ENCODE measurements at places on chromosomes 1 and 21.

GRCh38 chr1:25782608-25783201, 17.3 kb upstream of the SELENON start:
- DNase-seq: no peak

DNA sequence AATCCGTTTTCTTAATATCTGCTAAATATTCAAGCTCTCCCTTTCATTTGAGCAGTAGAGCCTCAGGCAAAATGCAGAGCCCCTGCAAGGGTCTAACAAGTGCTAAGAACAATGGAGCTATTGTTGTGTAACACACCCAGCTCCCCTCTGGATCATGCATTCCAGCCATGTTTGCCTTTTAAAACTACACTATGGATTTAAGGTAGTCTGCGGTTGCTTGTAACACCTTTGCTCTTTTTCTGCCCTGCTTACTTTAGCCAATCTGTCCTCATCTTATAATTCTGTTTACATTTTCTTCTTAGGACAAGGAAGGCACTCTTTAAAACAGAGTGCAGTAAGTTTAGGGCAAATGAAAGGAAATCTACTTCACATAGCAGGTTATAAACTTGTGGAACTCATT, 60.0 kb upstream of the C1orf105 start:
- DNase-seq: no peak

DNA sequence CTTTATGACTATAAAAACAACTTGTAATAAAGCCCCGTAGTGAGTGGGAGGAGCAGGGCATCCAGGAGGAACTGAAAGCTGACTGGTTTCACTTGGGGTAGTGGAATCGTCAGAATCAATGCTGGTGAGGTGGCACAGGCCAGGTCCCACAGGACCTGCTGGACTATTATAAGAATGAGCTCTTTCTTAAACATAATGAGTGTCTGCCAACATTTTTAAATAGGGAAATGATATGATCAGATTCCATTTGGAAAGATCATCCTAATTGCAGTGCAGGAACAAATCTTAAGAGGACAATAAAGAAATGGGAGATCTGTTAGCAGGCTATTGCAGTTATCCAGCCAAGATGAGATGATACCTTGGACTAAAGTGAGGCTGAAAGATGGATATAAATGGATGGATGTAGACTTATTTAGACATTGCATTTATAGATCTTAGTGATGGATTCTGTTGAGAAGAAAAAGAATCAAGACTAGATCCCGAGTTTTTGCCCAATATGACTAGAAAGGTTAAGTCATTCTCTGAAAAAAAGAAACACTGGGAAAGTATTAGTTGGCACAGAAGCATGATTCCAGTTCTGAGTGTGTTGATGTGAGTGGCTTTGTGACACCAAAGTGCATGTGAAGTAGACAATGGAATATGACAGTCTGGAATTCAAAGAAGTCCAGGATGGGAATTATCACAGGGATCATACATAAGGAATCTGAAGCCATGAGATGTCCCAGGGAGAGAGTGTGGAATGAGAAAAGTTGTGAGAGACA, 153.3 kb upstream of the SGIP1 start:
- no peak for DNase-seq

DNA sequence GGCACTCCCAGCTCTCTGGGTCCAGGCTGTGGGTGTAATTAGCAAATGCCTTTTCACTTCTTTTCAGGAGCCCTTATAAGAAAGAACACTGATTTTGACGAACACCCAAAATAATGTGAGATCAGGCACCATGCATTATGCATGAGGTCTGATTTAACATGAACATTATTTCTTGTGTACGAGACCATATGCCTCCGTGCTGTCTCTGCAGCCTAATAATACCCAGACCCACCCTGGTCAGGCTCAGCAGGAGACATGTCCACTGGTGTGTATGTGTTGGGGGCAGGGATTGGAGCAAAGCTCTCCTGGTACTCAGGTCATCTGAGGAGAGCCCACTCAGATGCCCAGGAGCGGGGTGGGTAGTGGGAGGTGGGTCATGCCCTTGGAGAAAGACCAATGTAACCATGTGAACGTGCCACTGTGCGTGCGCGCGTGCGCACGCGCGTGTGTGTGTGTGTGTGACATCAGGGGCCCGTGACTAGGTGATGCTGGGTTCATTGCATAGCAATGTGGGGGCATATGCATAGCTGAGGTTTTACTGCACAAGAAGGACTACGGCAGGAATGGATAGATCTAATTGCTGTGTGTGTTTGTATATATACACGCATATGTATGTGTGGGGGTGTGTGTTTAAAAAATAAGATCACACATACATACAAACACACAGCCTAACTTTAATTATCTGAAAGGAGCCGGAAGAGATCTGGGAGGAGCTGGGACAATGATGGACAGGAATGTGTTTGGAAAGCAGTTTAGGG, 7.1 kb downstream of the POU3F1 start:
- no peak for DNase-seq

GRCh38 chr1:154859786-154860155, 10.3 kb downstream of the KCNN3 start:
- DNase-seq: no peak

- no peak for DNase-seq
These were observed 90.6 kb upstream of the CACNA1E start for GRCh38 chr1:181392613-181393220.

DNA sequence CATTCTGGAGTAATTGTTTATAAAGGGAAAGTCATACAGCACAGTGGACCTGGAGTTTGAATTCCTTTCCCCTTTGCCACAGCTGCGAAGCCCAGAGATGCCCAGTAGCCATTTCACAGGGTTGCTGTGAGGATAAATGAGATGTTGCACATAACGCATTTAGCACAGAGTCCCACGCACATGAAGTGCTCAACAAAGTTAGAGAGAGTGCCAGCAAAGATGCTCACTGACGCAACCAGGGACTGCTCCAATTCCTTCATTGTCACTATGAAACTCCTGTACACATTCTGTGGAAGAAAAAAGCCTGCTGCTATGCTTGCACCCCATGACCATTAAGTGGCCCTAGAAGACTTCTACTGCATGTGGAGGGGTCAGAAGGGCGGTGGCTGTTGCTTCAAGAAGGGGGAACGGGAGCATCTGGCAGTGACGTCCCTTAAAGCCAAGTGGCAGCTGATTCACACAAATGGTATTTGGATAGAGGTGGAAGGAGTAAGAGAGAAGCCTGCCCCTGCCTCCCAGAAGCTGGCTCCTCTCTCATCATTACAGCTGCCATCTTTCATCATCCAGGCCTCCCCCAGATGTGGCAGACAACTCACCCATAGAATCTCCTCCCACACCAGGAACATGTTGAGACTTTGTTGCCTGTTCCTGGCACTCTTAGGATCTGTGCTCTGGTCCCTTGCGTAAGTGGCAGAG, 26.5 kb upstream of the VAV3 start:
- no peak for DNase-seq

DNA sequence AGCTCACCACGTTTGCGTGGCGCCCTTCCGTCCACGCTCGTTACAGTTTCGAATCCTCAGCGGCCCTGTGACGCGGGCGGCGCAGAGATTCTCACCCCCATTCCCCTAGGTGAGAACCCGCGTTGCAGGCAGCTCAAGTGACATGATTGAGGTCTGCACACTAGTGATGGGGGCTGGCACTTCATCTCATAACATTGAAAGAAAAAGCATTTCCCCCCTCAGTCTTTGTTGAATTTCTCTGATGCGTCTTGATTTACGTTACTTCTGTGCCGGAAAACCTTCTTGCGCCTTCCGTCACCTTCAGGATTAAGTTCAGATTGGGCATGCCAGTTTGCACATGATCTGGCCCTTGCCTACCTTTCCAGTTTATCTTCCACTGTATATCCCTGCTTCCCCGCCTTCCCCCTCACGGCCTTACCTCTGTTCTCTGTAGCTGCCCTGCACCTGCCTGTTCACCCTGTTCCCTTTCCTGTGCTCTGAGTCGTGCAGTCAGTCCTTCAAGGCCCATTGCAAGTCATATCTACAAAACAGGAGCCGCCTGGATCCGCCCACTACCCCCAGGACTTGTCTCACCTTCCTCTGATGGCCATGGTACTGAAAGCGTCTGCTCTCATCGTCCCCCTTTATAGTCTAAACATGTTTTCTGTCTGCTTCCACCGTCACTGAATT, 1.1 kb downstream of the CTPS1 start:
- DNase-seq: no peak

DNA sequence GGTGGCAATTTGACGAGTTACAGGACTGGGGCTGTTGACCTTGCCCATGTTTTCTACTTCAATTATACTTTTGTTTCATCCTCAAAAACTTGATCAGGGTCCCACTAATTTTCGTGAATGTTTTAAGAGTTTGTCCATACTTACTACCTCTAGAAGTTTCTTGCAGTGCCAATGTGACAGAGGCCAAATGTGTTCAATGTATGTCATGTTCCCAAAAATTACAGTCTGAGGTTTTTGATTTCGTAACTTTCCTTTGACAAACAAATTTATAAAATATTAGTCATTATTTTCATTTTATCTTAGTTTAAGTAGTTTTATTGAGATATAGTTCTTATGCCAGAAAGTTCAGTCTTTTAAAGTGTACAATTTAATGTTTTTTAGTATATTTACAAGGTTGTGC, 15.3 kb downstream of the VPS13D start:
- DNase-seq: no peak

GRCh38 chr1:54551891-54552290, 3.9 kb downstream of the ACOT11 start:
- DNase-seq: no peak

GRCh38 chr1:117070124-117070523, 10.0 kb downstream of the TTF2 start:
- DNase-seq: no peak

- DNase-seq: no peak
These were observed 148.7 kb upstream of the PRMT6 start for GRCh38 chr1:106907795-106908194.

DNA sequence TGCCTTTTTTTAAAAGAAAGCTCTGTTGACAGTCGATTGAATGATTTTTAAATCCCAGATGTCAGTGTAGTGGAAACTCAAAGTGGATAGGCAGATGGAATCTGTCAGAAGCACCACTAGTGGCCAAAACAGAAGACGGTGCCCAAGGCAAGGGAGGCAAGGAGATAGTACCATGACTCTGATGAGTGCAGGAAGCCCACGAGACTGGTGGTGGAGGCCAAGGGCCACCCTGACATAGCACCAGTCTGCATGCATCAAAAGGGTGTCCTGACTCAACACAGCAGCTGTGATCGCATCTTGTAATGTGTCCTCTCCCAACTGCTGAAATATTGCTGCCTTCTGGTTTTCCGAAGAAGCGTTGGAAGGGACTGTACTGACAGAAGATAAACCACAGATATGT, 124.1 kb upstream of the PAPPA2 start:
- DNase-seq: no peak

GRCh38 chr1:219041818-219042217, 131.9 kb upstream of the LYPLAL1 start:
- no peak for DNase-seq

GRCh38 chr1:245858722-245859492, 648.2 kb downstream of the SMYD3 start:
- no peak for DNase-seq

DNA sequence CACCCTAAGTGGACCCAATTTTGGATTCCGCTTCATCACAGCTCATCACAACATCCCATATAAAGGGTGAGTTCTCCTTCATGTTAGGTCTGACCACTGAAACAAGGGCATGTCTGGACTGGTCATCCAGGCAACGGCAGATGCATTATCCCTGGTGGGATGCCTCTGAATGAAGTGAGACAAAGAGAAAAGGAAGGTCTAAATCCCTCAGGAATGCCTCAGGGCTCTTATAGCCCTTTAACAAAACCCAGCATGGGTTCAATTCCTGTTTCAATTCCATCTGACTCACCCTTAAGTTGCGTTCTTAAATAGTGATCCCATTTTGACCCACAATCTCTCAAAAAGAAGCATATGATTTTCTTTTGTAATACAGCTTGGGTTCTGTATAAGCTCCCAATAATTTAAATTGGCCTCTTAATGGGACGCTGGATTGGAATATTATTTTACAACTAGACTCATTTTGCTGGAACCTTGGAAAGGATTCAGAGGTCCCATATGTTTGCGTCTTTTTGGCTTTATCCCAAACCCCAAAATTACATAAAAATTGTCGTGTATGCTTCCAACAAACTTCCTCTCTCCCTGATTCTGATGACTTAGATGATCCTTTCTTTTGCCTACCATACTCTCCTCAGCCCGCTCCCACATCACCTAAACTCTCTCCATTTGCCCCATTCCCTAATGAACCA, 287.4 kb upstream of the ZP4 start:
- no peak for DNase-seq

DNA sequence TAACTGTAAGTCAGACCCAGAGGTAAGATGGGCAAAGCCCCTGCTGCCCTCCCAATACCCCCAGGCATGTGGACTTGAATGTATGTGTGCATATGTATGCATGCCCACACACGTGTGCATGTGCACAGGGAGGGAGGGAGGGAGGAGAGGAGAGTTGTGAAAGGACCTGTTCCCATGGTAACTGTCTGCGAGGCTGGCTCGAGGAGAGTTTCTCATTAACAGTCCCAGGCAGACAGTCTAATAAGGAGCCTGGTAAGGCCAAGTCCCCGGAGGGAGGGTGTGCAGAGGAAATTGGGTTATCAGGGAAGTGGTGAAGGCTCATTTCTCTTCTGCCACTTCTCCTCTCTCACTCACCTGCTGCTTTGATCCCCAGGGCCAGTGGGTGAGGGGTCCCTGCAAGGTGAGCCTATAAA, 74.9 kb downstream of the NFASC start:
- DNase-seq: no peak

DNA sequence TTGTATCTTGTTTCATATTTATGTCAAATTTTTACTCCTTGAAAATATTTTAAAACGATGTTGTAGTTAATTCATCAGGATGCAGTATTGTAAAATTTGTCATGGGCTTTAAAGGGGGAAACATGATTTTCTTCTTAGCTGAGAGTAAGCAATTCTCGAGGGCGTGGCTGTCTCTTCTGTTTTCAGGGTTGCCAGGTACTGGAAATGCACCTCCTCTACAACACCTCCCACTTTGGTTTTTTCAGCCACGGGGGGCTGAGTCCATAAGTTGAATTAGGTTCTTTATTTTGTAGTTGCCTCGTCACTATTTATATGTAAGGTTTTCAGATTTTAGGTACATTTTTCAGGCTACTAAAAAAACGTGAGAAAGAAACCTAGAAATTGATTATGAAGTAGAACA, 64.0 kb downstream of the PRDM2 start:
- no peak for DNase-seq

- DNase-seq: no peak
These were observed 110.1 kb downstream of the POU2F1 start for GRCh38 chr1:167330601-167331293.

- DNase-seq: no peak
These were observed 588.3 kb upstream of the PBX1 start for GRCh38 chr1:163970699-163971098.

DNA sequence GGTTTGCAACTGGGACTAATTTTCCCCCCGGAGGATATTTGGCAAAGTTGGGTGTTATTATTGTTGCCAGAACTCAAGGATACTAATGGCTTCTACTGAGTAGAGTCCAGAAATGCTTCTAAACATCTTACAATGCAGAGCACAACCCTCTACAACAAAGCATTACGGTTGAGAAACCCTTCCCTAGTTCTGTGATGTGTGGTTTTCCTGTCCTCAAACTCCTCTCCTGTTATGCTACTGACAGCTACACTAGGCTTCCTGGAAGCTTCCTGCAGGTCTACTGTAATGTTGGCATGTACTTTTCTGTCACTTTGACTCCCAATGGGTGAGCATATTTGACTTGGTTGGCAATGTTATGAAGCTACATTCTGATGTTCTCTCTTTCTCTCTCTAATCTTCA, 1656.9 kb downstream of the MRPL39 start:
- no peak for DNase-seq
